ENCODE measurements at places on chromosomes 1 and 21.

- peak; percentile 55 for DNase-seq
These were observed 597.9 kb upstream of the ADAMTS5 start for GRCh38 chr21:27564684-27565301.

- peak; percentile 53 for DNase-seq
These were observed 97.7 kb upstream of the IRF2BP2 start for GRCh38 chr1:234707641-234708040.

DNA sequence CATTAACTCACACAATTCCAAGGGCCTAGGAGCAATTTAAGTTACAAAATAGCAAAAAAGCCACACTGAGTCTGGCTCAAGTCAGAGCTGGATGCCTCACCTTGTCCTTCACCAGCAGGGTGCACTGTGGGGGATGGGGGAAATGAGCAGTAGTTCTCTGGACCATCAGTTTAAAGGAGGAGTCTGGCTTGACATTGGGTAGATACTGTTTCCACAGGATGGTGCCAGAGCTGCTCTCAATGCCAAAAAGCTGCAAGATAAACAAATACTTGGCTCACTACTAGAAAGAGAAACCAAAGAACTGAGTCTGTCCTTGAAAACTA is 18.8 kb downstream of the EMC1 start:
- DNase-seq, result no peak

GRCh38 chr1:163528710-163529348 is 207.1 kb downstream of the NUF2 start:
- peak; percentile 24 for DNase-seq

DNA sequence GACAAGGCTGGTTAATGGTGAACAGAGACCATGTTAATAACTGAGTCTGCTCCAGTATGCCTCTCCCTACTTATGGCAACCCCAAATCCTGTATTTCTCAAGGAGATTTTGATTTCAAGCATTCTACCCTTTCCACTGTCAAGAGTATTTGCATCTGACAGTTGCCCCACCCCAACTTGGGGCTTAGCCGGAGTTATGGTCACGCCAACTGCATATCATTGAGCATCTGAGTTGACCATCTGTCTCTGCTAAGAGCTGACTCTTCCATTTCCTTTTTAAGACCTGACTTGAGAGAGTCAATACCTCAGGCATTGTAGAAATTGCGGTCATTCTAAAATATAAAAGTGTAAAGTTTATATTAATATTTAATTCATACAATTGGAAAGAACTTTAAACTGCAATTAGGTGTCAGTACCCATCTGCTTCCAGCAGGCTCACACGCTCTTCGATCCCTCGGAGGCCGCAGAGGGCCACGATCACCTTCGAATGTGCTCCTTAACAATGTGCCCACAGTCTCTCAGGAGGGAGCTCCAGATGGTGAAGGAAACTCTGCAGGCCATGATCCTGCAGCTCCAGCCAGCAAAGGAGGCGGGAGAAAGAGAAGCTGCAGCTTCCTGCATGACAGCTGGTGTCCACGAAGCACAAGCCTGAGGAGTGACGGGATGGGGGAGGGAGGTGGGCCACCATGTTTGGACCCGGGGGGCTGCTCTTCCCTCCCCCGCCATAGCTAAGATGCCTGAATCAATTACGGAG is 409.8 kb downstream of the DISC1 start:
- DNase-seq, result no peak

GRCh38 chr1:183477986-183478781 is 5.9 kb downstream of the SMG7 start:
- no peak for DNase-seq

GRCh38 chr1:9902060-9902452 is 8.0 kb downstream of the CTNNBIP1 start:
- DNase-seq, result no peak

DNA sequence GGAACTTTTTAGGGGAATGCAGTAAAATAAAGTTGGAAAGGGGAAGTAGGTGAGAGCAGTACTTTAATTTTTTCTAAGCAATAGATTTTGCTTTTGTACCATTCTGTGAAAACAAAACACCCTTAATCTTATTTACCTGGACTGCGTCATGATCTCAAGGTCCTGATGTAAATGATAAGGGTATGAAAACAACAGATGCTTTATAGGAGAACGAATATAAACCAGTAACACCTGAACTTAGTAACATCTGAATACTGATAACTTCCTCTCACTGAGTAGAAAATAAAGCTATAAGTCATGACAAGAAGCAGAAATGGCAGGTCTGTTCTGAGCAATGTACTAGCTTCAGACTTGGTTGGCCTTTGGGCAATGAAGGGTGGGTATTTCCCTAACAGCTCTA is 77.7 kb downstream of the GDAP2 start:
- no peak for DNase-seq

DNA sequence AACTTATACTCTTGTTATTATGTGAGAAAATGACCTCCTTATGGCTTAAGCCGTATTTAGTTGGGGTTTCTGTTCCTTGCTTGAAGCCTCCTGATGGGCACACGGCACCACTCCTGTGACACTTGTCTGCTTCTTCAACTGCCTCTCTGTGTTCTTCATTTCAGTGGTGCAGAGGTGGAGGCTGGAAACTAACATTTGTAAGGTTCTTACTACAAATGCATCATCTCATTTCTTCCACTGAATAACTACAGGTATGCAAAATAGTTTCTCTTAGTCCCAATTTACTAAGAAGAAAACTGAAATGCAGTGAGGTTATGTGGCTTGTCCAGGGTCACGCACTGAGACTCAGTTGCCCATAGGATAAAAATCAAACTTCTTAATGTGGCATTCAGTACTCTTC is 23.6 kb upstream of the ZNF362 start:
- DNase-seq, result no peak

DNA sequence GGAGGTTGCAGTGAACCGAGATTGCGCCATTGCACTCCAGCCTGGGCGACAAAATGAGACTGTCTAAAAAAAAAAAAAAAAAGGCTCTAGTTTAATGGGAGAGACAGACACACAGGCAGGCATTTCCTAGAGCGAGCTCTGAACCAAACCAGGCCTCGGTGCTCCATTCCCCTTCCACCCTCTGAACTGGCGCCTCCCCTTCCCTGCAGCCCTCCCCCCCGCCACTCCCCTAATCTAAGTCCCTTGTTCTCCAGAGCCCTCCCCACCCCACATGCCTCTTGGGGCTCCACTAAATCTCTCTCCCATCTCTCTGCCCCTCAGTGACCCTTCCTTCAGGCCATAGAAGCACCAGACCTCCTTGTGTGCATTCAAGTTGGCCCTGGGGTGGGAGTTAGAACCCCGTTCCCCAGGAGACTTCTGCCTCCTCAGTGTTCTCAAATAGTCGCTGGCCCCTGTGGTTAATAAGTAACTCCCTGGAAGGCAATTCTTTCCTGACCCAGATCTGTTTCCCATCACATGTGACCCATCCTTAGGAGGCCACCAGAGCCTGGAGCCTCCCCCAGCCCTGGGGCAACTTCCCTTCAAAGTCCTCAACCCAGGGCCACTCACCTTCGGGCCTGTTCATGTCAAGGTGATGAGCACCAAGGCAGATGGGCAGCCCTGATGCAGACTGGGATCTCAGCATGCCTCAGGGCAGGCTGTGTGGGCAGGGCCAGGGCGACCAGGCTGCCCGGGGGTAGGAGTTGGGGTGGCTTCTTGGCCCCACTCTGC is 42.6 kb upstream of the EPB41 start:
- DNase-seq, result no peak

DNA sequence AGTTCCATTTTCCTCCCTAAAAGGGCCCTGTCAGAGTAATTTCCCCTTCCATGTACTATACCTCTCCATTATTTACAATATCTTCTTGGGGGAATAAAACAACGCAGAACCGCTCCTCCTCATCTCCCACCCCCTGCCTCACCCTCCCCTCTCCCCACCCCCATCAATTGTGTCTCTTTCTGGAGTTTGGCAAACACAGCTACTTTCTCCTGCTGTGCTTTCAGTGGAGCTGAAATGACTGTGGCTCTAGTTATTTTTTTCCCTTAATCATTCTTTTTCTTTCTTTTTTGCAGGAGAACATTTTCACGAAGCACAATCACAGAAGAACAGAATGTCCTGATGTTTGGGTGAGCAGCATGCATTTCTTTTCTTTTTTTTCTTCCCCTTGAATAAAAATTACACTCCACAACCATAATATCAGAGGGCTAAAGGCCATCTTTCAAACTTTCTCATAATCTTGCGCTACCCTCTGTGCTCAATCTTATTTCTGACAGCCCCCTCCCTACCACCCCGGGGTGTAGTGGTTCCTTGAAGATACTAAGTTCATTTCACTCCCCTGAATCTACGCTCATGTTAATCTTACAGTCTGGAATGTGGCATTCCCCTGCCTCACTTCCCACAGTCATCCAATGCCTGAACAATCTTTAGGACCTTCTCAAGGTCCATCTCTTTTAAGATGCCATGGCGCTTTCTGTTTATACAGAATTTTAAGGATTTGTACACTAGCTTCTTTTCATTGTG is 8.8 kb upstream of the PLXNA2 start:
- no peak for DNase-seq

DNA sequence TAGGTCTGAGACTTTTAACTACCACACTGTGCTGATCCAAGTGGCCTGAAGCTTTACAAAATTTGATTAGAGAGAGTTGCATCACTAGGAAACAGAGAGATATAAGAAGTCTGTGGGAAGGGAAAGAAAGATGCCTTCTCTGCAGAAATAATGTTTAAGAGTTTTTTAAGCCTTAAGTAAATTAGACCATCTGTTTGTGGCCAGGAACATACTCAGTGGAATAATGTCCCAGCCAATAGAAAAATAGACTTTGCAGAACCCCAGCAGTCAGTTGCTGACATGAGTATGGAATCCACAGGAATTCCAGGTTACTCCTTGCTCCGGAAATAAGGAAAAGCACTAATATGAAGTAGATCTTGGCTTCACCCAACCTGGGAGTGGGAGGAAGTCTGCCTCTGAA is 144.8 kb downstream of the ST6GALNAC5 start:
- DNase-seq, result no peak

- DNase-seq, result no peak
These were observed 71.0 kb downstream of the COLGALT2 start for GRCh38 chr1:183966487-183966886.

DNA sequence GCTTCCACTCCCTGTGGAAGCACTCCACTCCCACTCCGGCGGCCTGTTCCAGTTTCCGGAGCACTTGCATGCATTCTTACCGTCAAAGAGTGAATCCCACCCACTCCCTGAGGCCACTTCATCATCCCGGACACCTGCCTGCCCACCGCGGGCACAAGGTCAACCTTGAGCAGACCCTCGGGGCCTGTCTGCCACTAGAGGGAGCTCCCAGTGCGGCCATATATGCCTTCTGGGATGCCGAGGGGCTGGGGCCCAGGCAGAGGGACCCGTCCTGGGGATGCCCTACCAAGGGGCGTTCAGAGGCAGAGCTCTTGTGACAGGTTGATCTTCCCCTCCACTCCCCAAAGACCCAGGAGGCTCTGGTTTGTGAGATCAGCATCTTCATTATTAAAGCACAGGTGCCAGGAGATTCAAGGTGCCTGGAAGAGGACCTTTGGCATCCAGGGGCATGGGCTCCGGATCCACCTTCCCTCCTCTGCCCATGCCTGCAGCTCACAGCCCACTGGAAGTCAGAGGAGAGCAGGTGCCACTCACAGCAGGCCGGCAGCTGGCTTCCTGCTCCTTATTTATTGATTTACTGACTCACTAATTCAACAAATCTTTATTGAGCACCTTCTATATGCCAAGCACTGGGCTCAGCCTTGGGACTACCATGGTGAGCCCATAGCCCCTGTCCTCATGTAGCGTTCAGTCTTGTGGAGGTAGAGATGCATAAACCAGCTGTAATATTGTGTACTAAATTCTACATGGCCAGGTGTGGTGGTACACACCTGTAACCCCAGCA is 47.3 kb downstream of the UBIAD1 start:
- no peak for DNase-seq

All from bronchial epithelial cell (primary cell).